Activated CD8-positive, alpha-beta T cell treated with anti-CD3 and anti-CD28 coated beads, Interleukin-2, amount 10 ng/mL, durations not matched to agents 7 days and 5 days (primary cell): ENCODE measurements at places on chromosomes 16 and 17. TPM values are rescaled to one million over a fixed set of nuclear protein-coding genes. Genes with fewer than 3 reads are reported as not detected.

The TP53TG3 gene
- total RNA-seq = not detected

The C17orf78 gene
- not detected for total RNA-seq

The GNGT2 gene
- 45.4 TPM for total RNA-seq

The CD300LG gene
- not detected for total RNA-seq

The EPX gene
- total RNA-seq = not detected

The G6PC3 gene
- total RNA-seq = 19.7 TPM

The FA2H gene
- total RNA-seq = not detected

The CHST5 gene
- total RNA-seq = not detected

The GAST gene
- total RNA-seq = not detected

The TMED6 gene
- total RNA-seq = 1.4 TPM

The ARL5C gene
- total RNA-seq = not detected

The ATMIN gene
- 27.0 TPM for total RNA-seq

The SMCR8 gene
- 23.7 TPM for total RNA-seq

The UBTF gene
- total RNA-seq = 165 TPM

The ENPP7 gene
- 0.13 TPM for total RNA-seq

The PMM2 gene
- total RNA-seq = 36.9 TPM

The GNG13 gene
- not detected for total RNA-seq

The NPIPB2 gene
- 12.0 TPM for total RNA-seq

The TBC1D3E gene
- not detected for total RNA-seq

The NTHL1 gene
- 29.9 TPM for total RNA-seq

The CASKIN2 gene
- 0.97 TPM for total RNA-seq

The KRT25 gene
- not detected for total RNA-seq

The PLK1 gene
- total RNA-seq = 138 TPM

The HBA1 gene
- total RNA-seq = not detected

The NOTUM gene
- 0.42 TPM for total RNA-seq

The ADAD2 gene
- total RNA-seq = 0.18 TPM

The FTO gene
- 44.5 TPM for total RNA-seq

The KRTAP9-4 gene
- total RNA-seq = not detected

The KRTAP9-8 gene
- total RNA-seq = not detected

The CBX8 gene
- total RNA-seq = 8.6 TPM

The PRAC1 gene
- not detected for total RNA-seq

The TPSG1 gene
- total RNA-seq = not detected

The CDH15 gene
- total RNA-seq = not detected

The ZNF750 gene
- not detected for total RNA-seq

The KRT20 gene
- total RNA-seq = not detected

The ZP2 gene
- not detected for total RNA-seq

The CLEC18B gene
- total RNA-seq = 0.76 TPM

The MAPT gene
- total RNA-seq = 0.11 TPM

The FOXF1 gene
- not detected for total RNA-seq

The CEP95 gene
- 51.7 TPM for total RNA-seq

The TOP2A gene
- total RNA-seq = 567 TPM

The ZNF688 gene
- total RNA-seq = 13.4 TPM

The CIBAR2 gene
- total RNA-seq = not detected

The GCGR gene
- total RNA-seq = not detected

The QPRT gene
- total RNA-seq = 8.6 TPM

The ORC6 gene
- 44.4 TPM for total RNA-seq
